ENCODE measurements at places on chromosomes 16 and 17.

DNA sequence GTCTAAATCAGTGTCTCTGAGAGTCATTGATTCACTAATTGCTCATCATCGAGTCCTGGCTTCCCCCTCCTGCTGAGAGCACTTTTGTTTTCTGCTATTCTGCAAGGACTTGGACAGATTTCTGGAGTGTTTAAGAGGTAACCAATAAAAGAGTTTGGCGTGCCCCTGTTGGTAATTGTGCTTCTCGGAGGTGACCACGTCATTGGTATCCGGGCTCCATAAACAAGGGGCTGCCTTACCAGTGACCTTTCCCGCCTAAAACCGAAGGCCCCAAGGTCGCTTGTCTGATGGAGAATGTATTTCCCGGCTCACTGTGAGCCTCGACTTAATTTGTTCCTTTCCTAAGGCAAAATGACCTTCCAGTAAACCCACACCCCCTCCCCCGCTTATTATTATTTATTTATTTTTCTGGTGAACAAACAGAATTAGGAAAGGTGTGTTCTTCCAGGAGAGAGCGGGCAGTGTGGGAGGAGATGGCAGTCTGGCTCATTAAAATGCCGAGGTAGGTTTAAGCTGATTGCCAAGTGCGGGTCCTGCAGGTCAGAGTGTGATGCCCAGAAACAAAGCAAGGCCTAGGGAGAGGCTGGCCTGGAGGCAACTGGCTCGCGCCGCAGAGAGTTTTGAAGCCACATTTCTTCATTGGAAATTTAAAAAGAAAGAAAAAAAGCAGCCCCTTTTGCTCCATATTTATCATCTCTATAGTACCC is 30.2 kb downstream of the MSI2 start:
- DNase-seq: no peak

DNA sequence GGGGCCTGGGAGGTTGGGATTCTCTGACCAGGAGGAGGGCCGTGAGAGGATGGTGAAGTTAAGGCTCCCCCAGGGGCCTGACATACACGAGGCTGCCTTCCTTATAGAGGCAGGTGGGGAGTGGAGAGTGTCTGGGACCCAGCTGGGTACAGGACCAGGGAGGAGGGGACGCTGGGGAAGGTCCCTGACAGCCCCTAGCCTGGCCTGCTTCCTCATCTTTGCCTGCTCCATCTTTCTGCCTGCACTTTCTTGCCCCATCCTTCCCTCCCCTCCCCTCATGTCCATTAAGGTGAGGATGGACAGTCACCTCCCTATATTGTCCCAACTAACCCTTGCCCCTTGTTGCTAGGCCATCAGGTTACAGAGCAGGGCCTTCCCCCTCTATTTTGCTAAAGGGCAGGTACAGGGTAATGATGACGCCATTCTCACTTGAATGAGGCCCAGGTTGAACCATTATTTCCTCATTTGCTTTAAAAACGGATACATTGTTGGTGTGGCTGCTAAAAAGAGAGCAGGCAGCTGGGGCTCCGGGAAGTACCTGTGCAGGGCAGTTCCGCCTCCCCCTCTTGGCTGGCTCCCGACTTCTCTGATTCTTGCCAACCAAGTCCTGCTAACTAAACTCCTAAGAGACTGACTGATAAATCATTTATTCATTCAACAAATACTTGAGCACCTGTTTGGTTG is 1.3 kb downstream of the C17orf99 start:
- no peak for DNase-seq

GRCh38 chr17:22669721-22670120 is 977.4 kb downstream of the KCNJ18 start:
- DNase-seq: no peak

GRCh38 chr16:2771496-2772402 is 5.3 kb downstream of the ELOB start:
- no peak for DNase-seq

- no peak for DNase-seq
These were observed 182.4 kb downstream of the TOX3 start for GRCh38 chr16:52364500-52364899.

- no peak for DNase-seq
These were observed 172.1 kb downstream of the RBFOX3 start for GRCh38 chr17:79438546-79439334.

- no peak for DNase-seq
These were observed 6.6 kb upstream of the DPEP2 start for GRCh38 chr16:68005786-68006286.

DNA sequence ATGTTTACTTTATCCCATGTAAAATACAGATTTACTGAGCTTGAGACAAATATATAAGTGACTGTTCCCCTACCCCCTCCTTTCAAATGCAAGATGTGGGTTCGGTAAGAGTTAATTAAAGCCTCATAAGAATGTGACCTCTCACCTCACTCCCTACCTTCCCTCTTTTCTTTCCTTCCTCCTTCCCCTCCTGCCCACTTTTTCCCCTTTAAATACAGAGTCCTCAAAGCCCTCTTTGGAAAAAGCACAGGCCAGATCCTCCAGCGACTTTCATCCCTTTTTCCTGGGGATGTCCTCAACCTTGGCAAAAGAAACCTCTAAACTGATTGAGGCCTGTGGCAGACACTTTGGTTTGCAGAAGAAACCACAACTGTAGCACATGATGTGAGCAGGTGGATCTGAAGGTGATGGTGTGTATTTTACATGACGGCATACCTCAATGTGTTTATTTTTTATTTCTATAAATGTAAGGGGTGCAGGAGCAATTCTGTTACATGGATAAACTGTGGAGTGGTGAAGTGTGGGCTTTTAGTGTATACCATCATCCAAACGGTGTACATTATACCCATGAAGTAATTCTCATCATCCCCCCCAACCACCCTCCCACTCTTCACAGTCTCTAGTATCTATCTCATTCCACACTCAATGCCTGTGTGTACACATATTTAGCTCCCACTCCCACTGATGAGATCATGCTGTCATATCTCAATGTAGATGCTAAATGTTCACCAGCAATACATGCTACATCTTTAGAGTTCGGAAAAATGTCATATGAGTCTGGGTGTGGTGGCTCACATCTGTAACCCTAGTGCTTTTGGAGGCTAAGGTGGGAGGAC is 77.7 kb downstream of the XYLT1 start:
- DNase-seq: no peak

- no peak for DNase-seq
These were observed 36.0 kb downstream of the RNF157 start for GRCh38 chr17:76204277-76204676.

Data from iPS DF 6.9 (cell line).